ENCODE measurements at places on chromosomes 11 and 22.

DNA sequence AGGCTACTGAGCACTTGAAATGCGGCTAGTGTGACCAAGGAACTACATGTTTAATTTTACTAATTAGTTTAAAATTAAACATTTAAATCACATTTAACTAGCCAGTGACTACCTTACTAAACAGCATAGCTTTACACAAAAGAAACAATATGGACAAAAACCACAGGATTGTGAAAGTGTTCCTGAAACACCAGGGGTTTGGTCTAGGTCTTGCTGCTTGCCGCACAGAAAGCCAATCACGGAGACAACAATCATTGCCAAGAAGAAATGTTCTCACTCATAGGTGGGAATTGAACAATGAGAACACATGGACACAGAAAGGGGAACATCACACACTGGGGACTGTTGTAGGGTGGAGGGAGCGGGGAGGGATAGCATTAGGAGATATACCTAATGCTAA is 309.5 kb downstream of the C11orf87 start:
- DNase-seq, result no peak
- H3K27ac ChIP-seq, result no peak overlapping the region
- no peak overlapping the region for H3K4me3 ChIP-seq
- no peaks in the 10 kb centered on the region for H3K36me3 ChIP-seq

- peaks cover 29% of the 10 kb centered on the region for H3K4me1 ChIP-seq
- no peaks in the 10 kb centered on the region for H3K36me3 ChIP-seq
- no peaks in the 10 kb centered on the region for H3K27me3 ChIP-seq
- no peak overlapping the region for H3K27ac ChIP-seq
- no peak overlapping the region for H3K4me3 ChIP-seq
Measured at GRCh38 chr11:33685082-33685481, 15.5 kb downstream of the C11orf91 start.

GRCh38 chr11:19939415-19939929 is 220.8 kb downstream of the DBX1 start:
- H3K4me3 ChIP-seq, result no peak overlapping the region
- no peaks in the 10 kb centered on the region for H3K27me3 ChIP-seq
- DNase-seq, result no peak
- H3K4me1 ChIP-seq, result peaks cover 29% of the 10 kb centered on the region
- no peaks in the 10 kb centered on the region for H3K36me3 ChIP-seq

DNA sequence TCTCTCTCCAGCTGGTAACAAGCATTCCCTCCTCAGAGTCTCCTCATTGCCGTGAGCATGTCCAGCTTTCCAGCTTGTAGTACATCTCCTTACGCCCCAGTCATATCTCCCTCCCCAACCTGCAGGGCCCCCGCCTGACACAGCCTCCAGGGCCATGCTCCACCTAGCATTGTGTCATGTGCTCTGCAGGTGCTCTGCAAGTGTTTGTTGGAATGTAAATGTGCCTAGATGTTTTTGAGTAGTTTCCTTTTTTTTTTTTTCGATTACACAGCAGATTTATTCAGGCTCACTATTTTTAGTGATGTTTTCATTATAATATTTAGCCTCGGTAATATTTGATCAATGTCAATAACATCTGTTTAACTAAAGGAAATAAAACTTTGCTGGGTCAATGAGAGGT is 82.5 kb downstream of the NCAM1 start:
- 0 out of 2 replicates have a peak, but pooled peaks cover under 1% of the 10 kb centered on the region for H3K4me1 ChIP-seq
- DNase-seq, result no peak
- no peaks in the 10 kb centered on the region for H3K36me3 ChIP-seq
- H3K27me3 ChIP-seq, result no peaks in the 10 kb centered on the region

DNA sequence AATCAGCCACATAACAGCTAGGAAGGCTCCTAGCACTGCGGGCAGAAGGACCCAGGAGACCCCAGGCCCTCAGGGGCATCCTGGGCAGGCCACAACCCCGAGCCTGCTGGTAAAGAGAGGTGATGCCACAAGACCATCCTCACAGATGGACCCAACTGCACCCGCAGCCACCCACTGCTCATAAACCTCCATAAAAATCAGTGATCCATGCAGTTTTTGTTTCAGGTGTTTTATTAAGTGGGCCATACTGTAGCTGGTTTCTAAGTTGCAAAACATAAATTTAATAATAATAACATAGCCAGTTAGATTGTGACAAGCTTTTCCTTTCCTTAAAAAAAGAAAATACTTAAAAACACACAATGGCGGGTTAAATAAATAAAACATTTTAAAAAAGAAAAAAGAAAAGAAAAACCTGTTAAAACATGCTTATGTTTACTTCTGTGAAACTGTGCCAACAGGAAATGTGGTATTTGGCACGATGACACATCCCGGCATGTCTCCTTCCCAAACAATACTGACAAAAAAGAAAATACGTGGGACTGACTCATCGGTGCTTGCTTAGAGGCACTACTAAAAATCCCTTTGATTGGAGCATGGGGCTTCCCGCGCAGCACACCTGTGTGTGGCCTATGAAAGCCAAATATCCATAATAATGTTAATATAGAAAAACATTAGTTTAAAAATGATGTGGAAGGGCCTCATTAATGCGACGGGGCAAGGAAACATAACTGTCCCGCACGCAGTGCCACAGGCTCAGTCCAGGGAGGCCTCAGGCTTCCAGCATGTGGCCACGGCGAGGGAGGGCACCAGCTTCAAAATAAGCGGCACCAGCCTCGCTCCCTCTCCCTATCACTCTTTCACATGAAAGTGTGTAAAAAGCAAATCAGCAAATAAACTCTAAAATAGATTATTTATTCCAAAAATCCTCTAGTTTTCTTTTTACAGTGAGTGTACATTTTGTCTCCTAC is 47.5 kb upstream of the SCUBE2 start:
- peaks cover 40% of the 10 kb centered on the region for H3K4me1 ChIP-seq
- H3K4me3 ChIP-seq, result no peak overlapping the region
- H3K27me3 ChIP-seq, result no peaks in the 10 kb centered on the region
- no peaks in the 10 kb centered on the region for H3K36me3 ChIP-seq

- no peak for DNase-seq
- H3K4me1 ChIP-seq, result peaks cover 24% of the 10 kb centered on the region
- no peaks in the 10 kb centered on the region for H3K36me3 ChIP-seq
- H3K27me3 ChIP-seq, result no peaks in the 10 kb centered on the region
- H3K4me3 ChIP-seq, result no peak overlapping the region
Measured at GRCh38 chr11:19768815-19769214, 56.2 kb downstream of the NAV2 start.

DNA sequence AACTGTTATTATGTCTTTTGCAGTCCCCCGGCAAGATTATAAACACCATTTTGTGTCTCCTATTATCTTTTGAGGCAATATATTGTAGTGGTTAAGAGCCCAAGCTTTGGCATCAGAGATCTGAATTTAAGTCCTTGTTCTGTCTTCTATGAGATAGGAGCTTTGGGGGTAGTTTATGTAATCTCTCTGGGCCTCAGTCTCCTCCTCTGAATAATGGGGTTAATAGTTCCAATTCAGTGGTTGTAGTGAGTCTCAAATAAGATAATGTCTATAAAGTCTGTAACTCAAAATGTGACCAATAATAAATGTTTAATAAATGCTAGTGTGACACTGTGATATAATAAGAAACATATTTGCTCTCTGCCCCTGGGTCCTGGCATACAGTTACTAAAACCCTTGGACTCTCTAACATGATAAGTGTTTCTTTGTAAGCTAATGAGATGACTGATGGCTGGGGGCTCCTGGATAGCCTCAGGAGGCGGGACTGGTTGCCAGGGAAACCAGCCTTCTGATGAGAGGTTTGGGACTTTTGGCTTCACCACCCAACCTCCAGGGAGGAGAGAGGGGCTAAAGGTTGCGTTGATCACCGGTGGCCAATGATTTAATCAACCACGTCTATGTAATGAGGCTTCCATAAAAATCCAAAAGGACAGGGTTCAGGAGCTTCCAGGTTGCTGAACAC is 183.4 kb upstream of the MTMR2 start:
- H3K4me3 ChIP-seq, result no peak overlapping the region
- no peaks in the 10 kb centered on the region for H3K27me3 ChIP-seq
- DNase-seq, result no peak
- peaks cover 17% of the 10 kb centered on the region for H3K4me1 ChIP-seq
- peaks cover 6% of the 10 kb centered on the region for H3K36me3 ChIP-seq

DNA sequence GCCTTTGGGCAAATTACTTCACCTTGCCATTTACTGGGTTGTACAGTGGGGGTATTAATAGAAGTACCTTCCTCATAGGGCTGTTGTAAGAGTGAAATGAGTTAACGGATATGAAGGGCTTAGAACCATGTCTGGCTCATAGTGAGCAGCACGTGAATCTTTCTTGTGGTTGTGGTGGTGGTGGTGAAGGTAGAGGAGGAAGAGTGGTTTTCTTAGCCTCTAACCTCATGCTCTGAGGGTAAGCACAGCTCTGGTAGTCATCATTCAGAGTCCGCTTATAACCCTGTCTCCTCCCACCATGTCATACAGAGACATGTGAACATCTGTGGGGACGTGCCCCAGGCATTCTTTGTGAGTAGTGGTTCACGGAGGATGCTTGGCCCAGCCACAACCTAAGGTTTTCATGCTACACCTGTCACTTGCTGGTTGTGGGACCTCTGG is 43.6 kb downstream of the TEAD1 start:
- H3K4me3 ChIP-seq, result no peak overlapping the region
- H3K36me3 ChIP-seq, result no peaks in the 10 kb centered on the region
- no peak for DNase-seq
- H3K27ac ChIP-seq, result no peak overlapping the region

- H3K4me3 ChIP-seq, result no peak overlapping the region
- H3K27me3 ChIP-seq, result peaks cover 50% of the 10 kb centered on the region
- no peaks in the 10 kb centered on the region for H3K36me3 ChIP-seq
- DNase-seq, result no peak
Measured at GRCh38 chr11:133656082-133656635, 123.9 kb upstream of the OPCML start.

DNA sequence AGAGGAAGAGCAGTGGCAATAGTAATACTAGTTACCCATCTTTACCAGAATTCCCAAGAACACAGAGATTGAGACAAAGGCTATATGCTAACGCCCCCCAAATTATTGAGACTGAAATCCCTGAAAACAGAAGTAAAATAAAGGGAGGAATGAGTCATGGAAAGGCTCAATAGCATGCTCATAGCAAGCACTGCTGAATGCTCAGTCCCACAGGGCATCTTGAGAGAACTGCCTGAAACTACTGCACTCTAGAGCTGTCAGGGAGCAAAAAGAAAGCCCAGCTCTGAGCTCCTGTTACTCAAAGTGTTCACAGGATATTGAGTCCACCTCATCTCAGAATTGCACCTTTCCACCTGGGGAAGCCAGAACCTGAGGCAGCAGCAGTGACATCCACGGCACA is 44.1 kb upstream of the FIBIN start:
- H3K4me3 ChIP-seq, result no peak overlapping the region
- H3K4me1 ChIP-seq, result no peaks in the 10 kb centered on the region
- no peaks in the 10 kb centered on the region for H3K36me3 ChIP-seq
- DNase-seq, result no peak
- H3K27ac ChIP-seq, result no peak overlapping the region

- no peak overlapping the region for H3K4me3 ChIP-seq
- H3K4me1 ChIP-seq, result no peaks in the 10 kb centered on the region
- H3K27me3 ChIP-seq, result peaks cover 44% of the 10 kb centered on the region
- H3K36me3 ChIP-seq, result no peaks in the 10 kb centered on the region
- no peak overlapping the region for H3K27ac ChIP-seq
- no peak for DNase-seq
Measured at GRCh38 chr11:71574418-71574817, 8.3 kb downstream of the KRTAP5-11 start.

DNA sequence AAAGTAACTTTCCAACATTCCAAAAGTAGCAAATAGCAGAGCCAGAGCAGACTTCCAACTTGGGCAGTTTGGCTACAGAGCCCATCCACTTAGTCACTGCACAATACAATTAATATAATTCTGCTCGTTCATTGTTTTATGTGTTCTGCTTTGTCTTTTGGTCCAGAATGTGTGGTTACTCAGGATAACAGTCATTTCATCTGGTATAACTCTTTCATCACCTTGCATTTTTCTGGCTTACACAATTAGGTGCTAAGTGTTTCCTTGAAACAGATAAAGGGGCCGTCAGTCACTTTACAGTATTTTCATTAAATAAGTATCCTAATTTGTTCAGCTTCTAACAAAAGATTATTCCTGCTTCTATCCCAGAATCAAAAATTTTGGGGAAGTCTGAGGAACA is 87.2 kb downstream of the LARGE2 start:
- DNase-seq, result no peak
- H3K27me3 ChIP-seq, result no peaks in the 10 kb centered on the region
- H3K27ac ChIP-seq, result no peak overlapping the region
- no peaks in the 10 kb centered on the region for H3K4me1 ChIP-seq
- H3K36me3 ChIP-seq, result no peaks in the 10 kb centered on the region

- H3K36me3 ChIP-seq, result no peaks in the 10 kb centered on the region
- H3K4me3 ChIP-seq, result peak overlapping the region; percentile 57
- H3K27me3 ChIP-seq, result peaks cover 12% of the 10 kb centered on the region
- peaks cover 9% of the 10 kb centered on the region for H3K4me1 ChIP-seq
Measured at GRCh38 chr22:39348909-39349505, 784 bp upstream of the SYNGR1 start.

GRCh38 chr11:15945726-15946125 is 410.6 kb downstream of the SOX6 start:
- no peak for DNase-seq
- H3K36me3 ChIP-seq, result no peaks in the 10 kb centered on the region
- no peaks in the 10 kb centered on the region for H3K4me1 ChIP-seq
- no peaks in the 10 kb centered on the region for H3K27me3 ChIP-seq

- H3K27me3 ChIP-seq, result no peaks in the 10 kb centered on the region
- DNase-seq, result no peak
- no peak overlapping the region for H3K4me3 ChIP-seq
- no peaks in the 10 kb centered on the region for H3K36me3 ChIP-seq
Measured at GRCh38 chr22:18067548-18068341, 10.0 kb upstream of the PEX26 start.

GRCh38 chr11:65321828-65322485 is 7.3 kb downstream of the CDC42EP2 start:
- H3K4me1 ChIP-seq, result peaks cover 12% of the 10 kb centered on the region
- H3K36me3 ChIP-seq, result peaks cover 19% of the 10 kb centered on the region
- H3K27me3 ChIP-seq, result no peaks in the 10 kb centered on the region

GRCh38 chr11:57649826-57650738 is at the start of gene YPEL4:
Gene YPEL4 (minus strand): TSS chr11:57649912. CDS start chr11:57647107, 2,805 bp downstream.
- H3K4me1 ChIP-seq, result 0 out of 2 replicates have a peak, but pooled peaks cover under 1% of the 10 kb centered on the region
- H3K27ac ChIP-seq, result no peak within 1 kb of the TSS
- no peak for DNase-seq
- H3K4me3 ChIP-seq, result no peak within 1 kb of the TSS

GRCh38 chr11:128532572-128533091 is 54.7 kb downstream of the ETS1 start:
- no peak for DNase-seq
- no peak overlapping the region for H3K27ac ChIP-seq
- H3K4me3 ChIP-seq, result no peak overlapping the region
- no peaks in the 10 kb centered on the region for H3K4me1 ChIP-seq
- H3K27me3 ChIP-seq, result no peaks in the 10 kb centered on the region

- peak; percentile 62 for DNase-seq
- H3K27ac ChIP-seq, result no peak overlapping the region
- no peaks in the 10 kb centered on the region for H3K4me1 ChIP-seq
- H3K36me3 ChIP-seq, result peaks cover 51% of the 10 kb centered on the region
- no peak overlapping the region for H3K4me3 ChIP-seq
Measured at GRCh38 chr11:70176940-70177689, 26.0 kb upstream of the FADD start.
